ENCODE measurements at places on chromosomes 2 and 18.
A peak's percentile ranks its signal among the peaks of the same experiment; 100 is the strongest.

- no peak for DNase-seq
These were observed 42.6 kb downstream of the CYRIA start for GRCh38 chr2:16623031-16623430.

- DNase-seq, result no peak
These were observed 79.3 kb downstream of the SDC1 start for GRCh38 chr2:20145497-20146193.

DNA sequence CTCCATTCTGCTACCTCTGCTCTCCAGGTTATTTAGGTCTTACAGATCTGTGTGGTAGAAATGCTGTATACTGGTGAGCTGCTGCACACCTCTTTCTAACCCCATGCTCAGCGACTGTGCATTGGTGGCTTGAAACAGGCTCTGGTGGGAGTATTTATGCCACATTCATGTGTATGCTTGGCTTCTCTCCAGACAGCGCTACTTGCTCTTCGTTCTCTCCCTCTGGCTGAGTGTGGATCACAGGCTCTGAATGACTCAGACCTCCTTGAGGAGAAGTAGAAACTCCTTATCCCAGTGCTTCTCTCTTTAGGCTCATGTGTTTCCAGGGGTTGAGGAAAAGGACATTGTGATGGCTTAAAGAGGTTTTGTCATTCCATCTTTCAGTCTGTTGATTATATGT is 54.9 kb downstream of the FHOD3 start:
- DNase-seq, result no peak

GRCh38 chr2:10688921-10689807 is 611 bp downstream of the NOL10 start:
- no peak for DNase-seq

DNA sequence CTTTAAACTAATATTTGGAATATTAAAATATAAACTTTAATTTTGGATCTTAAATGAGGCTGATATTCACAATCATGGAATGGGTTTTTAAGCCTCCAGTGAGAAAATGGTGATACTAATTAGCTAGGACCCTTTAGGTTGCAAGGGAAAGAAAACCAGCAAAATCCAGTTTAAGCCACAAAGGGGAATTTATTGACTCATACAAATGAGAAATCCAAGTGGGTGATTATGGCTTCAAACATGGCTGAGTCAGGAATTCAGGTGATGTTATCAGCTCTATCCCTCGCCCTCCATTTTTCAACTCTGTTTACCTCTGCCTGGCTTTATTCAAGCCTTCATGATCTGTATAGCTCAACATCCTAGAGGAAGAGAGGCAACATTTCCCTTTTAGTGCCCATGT is 75.3 kb upstream of the DLX2 start:
- no peak for DNase-seq

- DNase-seq, result no peak
These were observed 58.9 kb upstream of the ARL4C start for GRCh38 chr2:234555616-234556249.

DNA sequence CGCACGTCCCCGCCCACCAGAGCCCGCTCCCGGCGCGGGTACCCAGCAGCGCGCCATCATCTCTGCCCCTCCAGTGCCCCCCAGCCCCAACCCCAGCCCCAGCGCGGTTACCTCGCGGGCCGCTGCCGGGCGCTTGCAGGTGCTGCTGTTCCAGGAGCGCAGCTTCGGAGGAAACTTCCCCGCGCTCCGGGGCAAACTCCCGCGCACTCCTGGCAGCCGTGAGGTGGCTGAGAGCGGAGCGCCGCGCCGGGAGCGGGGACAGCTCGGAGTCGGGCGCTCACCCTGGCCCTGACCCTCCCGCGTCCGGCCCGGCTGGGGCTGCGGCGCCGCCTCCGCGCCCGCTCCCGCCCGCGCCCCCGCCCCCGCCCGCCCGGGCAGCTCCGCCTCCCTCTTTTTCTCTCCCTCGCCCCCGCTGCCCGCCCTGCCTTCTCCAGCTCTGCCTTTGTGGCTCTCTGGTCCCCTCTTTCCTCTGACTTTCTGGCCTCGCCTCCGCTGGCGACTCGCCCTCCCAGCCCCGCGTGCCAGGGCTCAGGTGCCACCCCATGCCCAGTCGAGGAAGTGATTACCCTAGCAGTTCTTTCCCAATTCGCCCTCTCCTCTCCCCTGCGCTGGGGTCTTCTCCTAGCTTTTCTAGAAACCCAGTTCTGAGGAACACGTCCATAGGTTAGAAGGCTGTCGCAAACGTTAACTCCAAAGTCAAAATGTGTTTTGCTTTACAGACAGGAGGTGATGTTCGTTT is at the start of gene CHST9:
TSS of gene CHST9 (minus strand) at position 284 of the 739 bp plus-strand sequence. CDS start 42,499 bp downstream, outside the sequence.
- no peak for DNase-seq

DNA sequence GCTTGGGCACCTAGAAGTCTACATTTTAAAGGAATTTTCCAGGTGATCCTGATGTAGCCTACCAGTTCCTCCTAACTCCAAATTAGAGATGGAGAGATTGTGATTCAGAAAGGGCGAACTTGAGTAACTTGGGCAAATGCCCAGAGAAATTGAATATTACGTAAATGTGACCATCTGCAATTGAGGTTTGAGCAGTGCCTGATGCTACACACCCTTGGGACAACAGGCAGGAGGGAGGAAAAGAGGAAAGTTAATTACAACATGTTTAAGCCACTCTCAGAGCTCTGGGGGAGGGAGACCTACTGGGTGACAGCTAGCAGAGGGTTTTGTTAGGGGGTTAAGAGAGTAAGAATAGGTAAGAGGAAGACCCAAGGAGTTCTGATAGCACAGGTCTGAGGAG is 208.9 kb downstream of the LPIN1 start:
- no peak for DNase-seq

GRCh38 chr18:3067722-3068121 is 54.8 kb upstream of the LPIN2 start:
- DNase-seq, result no peak

- no peak for DNase-seq
These were observed 127.3 kb upstream of the NYAP2 start for GRCh38 chr2:225272173-225272572.

- DNase-seq, result no peak
These were observed 60.4 kb downstream of the FAM161A start for GRCh38 chr2:61793389-61793836.

- DNase-seq, result peak; percentile 76
These were observed 60.8 kb downstream of the LIMS1 start for GRCh38 chr2:108594982-108595464.

DNA sequence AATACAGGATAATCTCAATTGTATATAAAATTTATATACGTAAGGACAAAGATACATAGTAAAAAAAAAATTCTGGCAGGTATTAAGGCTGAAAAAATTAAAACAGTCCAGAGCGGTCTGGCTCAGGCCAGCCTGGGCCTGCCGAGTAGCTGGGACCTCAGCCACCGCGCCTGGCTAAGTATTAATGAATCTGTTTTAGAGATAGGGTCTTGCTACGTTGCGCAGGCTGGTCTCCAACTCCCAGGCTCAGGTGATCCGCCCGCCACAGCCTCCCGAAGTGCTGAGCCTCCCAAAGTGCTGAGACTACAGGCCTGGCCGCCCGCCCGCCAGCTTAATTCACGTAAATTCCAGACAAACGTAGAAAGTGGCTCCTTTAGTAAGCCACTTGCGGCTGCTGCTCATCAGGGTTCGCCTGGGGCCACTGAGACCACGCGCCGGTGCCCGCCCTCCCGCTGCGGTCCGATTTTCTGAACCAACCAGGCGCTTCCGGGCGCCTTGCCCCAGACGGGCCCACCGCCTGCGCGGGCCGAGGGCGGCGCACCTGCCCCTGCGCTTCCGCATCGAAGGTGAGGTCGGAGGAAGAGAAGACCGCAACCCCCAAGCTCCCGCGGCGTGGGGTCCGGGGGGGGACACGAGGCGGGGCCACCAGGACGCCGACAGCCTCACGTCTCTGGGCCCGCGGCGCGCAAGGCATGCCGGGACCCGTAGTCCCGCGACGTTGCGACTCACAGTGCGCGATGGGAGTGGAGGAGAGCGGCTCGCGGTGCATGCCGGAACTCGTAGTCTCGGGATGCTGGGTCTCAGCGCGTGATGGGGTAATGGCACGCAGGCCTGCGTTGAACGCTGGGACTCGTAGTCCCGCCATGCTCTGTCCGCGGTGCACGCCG is 695 bp upstream of the CTDP1 start:
- peak; percentile 99 for DNase-seq

DNA sequence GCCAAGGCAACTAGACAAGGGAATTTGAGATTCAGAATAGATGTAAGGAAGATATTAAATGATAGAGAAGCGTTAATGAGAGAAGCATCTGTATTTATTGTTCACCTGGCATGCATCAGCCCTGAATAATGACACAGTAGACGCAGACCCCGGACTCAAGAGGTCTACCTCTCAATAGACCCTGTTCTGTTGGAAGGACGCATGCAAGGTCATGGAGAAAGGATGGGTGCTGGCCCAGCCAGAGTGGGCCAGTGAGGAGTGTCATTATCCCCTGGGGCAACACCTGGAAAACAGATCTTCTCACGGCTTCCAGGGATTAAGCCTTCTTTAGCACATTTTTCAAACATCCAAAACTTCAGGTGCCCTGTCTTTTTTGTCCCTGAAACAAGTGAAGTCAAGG is 461.0 kb downstream of the EIPR1 start:
- DNase-seq, result no peak

GRCh38 chr2:50645346-50645745 is 386.6 kb downstream of the NRXN1 start:
- no peak for DNase-seq

DNA sequence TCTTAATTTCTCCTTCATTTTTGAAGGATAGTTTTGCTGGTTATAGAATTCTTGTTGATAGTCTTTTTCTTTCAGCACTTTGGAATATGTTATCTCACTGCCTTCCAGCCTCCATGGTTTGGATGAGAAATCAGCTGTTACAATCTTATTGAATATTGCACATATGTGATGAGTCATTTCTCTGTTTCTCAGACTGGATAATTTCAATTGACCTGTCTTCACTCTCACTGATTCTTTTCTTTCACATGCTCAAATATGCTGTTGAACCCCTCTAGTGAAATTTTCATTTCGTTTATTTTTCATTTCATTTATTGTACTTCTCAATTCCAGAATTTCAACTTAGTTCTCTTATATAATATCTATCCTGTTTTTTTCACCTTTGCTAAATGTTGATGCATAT is 22.2 kb downstream of the PDK1 start:
- DNase-seq, result no peak

DNA sequence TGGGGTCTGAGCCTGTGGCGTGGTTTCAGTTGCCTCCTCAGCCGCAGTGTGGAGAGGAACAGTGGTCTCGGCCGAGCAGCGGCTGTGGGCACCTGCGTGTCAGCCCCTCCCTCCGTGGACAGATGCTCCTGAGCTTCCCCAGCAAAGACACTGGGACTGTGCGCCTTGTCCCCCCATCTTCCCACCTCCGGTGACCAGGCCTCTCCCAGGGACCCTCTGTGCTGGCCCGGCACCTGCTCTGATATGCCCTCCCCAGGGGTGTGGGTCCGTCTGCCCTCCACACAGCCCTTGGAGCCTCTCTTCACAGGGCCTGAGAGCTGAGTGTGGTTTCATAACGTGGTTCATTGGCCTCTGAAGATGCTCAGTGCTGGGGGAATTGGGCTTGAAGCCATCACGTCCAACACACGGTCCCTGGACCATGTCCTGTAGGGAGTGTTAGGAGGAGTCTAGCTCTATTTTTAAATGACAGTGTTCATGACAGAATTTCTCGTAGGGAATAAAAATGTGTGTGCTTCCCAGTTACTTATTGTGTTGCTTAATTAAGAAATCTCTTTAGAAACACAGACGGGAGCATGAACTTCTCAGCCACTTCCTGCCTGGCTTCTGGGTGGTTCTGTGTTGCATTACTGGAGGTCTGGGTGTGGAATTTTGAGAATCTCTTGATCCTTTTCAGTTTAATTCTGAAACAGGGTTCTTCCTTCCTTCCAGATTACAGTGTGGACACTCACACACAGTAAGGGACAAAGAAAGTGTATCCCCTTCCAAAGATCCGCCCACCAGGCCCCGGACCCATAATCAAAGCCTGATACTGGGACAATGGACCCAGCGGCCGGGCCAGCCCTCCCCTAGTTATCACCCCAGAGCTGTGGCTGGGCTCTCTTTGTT is 110.7 kb downstream of the NFATC1 start:
- peak; percentile 73 for DNase-seq

GRCh38 chr2:188089901-188090300 is 201.8 kb upstream of the GULP1 start:
- no peak for DNase-seq

DNA sequence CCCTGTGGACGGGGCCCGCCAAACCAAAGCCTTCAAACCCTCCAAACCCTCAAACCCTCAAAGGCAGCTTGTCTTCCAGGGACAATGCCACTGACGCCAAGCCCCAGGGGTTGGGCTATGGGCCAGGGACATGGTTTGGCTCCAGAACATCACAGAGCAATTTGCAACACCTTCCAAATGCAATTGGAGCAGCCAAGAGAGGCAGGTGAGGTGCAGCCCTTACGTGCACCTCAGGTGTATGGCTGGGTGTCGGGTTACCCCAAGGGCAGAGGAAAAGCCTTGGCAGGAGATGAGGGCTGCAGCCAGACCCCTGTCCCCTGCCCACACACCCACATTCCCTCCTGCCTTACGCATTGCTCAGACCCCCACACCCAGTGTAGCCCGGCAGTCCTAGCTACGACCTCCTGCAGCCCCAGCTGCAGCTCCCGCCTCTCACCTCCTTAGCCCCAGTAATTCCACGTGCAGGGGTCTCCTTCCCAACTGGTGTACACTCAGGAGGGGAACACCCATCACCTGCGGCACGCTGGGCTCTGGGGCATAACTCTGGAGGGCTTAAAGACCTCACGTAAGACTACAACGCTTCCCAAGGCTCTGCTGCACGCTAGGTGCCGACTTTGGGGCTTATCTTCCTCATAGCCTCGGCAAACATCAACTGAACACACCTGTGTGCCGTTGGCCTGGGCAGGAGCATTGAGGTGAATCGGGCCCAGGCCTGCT is 88.7 kb downstream of the TFCP2L1 start:
- DNase-seq, result no peak

DNA sequence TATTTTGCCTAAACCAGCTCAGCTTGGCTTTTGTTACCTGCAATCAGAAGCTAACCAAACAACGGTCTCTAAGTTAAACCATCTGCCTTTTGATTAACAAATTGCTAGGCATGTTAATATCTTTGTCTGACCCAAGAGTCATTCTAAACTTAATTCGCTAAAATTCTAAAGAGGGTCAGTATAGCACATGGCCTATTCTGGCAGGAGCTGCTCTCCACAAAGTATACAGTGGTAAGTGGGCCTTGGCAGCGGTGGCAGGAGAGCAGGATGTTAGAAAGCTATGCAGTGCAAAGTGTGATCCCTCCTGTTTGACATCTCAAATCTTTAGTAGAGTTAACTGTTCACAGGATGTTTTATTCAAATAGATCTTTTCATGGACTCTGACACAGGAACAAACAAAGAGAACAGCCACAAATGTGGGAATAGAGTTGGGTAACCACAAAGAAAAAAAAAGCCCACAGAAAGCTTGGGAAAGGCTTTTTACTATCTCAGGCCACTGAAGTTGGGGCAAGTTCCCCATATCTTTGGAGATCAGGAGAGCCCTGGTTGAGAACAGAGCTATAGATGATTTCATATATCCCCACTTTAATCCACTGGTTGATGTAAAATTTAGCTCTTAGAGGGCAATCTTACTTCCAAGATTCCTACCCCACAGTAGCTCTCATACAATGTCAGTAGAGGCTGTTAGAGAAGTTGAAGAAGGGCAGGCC is 10.6 kb downstream of the CFAP210 start:
- no peak for DNase-seq

GRCh38 chr2:144170179-144170578 is 349.7 kb downstream of the ZEB2 start:
- DNase-seq, result no peak
